HT-29 (cell line): ENCODE measurements at places on chromosomes 3 and 15.

DNA sequence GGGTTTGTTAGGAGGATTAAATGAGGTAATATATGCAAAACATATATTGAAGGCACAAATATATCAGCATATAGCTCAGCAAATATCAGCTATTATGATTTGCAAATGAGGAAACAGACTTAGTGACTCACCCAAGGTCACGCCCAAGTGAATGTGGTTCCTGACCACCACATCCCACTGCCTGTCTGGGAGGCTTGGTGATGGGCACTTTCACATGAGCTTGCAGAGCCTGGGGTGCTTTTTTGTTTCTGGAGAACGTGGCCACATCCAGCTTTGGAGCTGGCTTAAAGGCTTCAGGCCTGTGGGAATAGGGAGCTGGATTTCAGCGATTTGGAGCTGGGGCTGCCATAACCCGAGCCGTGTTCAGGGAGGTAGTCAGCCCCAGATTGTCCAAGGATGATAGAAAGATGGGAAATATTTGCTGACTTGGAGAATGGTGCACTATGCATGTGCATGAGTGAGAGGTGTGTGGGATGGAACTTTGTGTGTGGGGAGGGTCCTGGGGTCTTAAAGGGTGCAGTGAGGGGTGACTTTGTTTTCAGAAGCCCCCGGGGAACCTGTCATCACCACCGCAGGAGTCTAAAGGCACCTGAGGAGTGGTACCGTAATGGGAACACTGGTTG lies 12.0 kb upstream of the FGD5 start:
- DNase-seq, result no peak

GRCh38 chr3:115975353-115975752 lies 352.0 kb downstream of the GAP43 start:
- DNase-seq, result peak; percentile 41

GRCh38 chr3:59733041-59733809 lies 683.4 kb upstream of the CFAP20DC start:
- no peak for DNase-seq

DNA sequence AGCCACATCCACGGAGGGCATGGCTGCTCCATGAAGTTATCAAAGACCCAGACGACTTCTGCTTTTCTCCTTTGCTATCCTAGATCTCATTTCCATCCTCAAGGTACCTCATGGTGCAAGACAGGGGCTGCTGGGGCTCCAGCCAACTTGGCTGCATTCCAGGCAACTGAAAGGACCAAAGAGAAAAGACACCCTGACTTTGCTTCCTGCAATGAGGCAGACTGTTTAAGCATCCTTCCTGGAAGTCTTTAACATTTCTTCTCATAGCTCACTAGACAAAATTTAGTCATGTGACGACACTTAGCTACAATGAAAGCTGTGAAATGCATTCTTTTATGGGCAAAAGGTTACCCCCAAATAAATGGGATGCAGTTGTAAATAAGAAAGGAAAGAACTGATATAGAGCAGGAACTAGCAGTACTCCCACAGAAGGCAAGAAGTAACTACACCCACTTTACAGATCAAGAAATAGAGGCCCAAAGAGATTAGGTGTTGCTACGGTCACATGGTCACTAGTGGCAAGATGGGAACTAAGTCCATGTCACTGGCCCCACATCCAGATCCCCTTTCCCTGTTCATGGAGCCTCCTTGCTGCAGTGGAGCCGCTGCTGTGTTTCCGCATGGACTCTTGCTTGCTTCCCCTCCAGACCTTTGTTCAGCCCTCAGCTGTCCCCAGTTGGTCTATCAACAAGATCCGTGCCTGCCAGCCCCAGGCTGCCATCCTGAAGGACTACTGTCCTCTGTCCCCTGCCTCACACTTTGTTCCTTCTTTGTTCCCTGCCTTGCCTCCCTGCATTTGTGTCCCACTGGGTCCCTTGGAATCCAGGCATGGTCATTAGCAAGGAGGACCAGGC lies 107.0 kb downstream of the XXYLT1 start:
- no peak for DNase-seq

GRCh38 chr3:170701696-170702678 lies 116.1 kb upstream of the SLC7A14 start:
- no peak for DNase-seq

- no peak for DNase-seq
Observed at GRCh38 chr3:112604536-112604935, 36.4 kb downstream of the CCDC80 start.

DNA sequence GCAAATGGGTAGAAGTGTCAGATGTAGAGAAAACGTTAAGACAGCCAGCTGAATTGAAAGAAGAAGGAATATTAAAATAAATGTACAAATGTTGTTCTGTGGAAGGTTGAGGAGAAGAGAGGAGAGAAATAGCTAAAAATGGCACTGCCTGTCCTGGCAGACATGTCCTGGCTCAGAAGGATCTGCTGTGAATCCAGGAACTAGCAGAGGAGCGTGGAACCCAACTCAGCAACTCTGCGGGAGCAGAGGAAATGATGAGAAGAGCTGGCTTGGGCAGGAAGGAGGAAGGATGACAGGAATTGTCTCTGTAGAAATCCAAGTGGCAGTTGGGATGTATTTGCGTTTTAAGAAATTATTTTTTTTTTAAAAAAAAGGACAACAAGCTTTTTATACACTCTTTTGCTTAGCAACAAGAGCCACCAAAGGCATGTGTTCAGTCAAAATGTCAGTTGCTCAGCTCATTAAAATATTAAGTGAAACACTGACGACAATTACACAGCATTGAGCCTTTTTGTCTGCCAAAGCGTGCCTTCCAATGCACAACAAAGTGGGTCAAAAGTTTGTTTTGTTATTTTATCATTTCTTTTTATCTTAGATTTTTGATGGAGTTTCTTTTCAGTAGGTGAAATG lies 16.1 kb downstream of the NANOGP8 start:
- no peak for DNase-seq

GRCh38 chr15:60407415-60407805 lies 9.6 kb upstream of the ANXA2 start:
- no peak for DNase-seq

GRCh38 chr3:55484191-55484689 lies 2.9 kb downstream of the WNT5A start:
- no peak for DNase-seq

- no peak for DNase-seq
Observed at GRCh38 chr15:41870689-41871081, 23.2 kb downstream of the SPTBN5 start.

DNA sequence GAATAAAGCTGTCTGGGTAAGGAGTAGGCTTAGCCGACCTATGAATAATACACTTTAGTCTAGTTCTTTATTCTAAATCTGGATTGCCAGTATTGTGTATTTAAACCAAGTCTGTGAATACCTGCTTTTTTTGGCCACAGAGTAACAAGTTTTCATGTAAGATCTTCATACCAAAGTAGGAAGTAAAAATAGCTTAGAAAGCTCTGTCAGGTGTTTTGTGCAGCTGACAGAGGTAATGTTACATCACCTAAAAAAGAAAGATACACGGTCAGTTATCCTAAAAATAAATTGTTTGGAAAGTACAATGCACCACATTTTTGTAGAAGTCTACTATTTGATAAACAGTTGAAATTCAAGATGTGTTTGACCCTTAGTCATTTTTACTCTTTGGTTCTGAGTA lies 16.5 kb downstream of the CALML4 start:
- no peak for DNase-seq

DNA sequence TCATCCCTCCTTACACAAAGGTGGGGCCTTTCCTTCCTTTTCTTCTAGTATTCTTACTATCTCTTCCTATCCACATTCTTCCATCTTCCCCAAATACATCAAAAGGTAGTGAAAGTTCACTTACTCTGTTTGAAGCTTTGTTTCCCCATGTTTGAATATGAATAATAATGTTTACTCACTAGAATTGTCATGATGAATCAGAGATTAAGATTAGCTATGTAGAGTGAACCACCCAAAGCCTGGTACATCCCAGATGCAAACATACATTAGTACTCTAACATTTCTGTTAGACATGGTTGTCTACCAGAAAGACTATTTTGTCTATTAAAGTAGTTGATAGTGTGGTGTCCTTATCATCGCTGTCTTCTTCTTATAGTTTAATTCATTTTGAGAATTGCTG lies 327.1 kb upstream of the TBC1D5 start:
- peak; percentile 5 for DNase-seq

DNA sequence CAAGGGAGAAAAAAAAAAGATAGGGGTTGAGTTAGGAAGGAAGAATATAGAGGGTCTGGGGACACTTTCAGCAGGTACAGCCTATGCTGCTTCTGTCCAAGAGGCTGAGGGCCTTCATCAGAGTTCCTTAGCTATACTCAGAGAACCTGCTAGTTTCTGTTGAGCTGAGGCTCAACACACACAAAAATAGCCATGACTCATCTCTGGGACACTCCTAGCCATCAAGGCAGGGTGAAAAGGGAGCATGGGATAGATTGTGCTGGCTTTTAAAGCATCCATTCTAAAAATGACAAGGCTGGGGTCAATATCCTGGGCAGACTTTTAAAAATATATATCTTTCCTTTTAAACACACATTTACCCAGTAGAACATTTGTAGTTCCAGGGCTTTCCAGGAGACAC lies 2.8 kb upstream of the RTP2 start:
- DNase-seq, result no peak

DNA sequence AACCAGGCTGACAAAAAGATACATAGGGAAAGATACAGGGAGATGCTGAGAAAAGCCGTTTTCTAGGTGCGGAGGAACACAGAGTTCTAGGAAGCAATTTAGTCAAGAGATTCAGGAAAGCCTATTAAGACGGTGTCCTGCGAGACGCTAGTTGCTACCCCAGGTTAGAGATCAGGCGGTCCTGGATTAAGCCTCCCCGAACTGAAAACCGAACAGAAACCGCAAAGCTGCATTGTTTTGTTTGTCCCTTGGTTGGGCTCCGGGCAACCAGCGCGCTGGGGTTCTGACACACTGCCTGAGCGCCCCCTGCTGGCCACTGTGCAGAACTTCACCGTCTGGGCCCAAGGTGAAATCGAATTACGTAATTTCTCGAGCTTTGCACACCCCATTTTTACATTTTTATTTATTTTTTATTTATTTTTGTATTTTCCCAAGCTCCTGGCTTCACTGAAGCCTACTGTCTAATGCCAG lies 37.3 kb upstream of the NDUFB4 start:
- peak; percentile 98 for DNase-seq

- no peak for DNase-seq
Observed at GRCh38 chr15:39151545-39151944, 429.3 kb upstream of the THBS1 start.

GRCh38 chr15:52738311-52738710 lies 51.8 kb downstream of the ONECUT1 start:
- no peak for DNase-seq

DNA sequence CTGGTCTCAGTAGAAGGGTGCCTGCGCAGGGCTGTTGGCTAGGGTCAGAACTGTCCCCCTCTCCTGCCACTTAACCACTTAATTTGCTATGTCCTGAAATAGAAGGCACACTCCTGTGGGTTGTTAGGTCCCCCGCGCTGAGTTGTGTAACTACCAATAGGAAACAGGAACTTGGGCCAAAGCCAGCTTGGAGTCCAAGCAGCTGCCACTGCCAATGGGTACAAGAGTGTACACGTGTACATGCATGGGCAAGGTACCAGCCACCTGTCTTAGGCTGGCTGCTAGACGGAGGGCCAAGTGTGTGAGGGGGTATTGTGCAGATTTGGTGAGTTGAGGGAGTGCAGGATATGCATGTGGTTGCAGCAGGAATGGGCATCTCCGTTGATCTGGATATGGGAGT lies 29.7 kb upstream of the POLG start:
- DNase-seq, result no peak

DNA sequence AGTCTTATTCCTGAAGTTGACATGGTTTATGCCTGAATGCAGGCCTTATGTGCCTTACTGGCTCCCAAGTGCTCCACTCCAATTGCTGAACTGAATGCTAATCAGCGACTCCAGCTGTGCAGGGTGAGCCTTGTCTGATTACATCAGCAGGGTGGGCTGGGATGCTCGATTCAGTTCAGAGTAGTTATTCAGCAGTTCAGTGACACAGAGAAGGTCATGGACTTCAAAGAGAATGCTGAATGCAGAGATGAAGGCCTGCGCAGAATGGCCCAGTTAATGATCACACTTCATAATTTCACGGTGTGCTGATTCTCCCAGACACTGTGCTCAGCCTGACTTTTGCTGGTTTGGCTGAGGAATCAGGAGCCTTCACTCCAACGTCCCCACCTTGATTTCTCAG lies 63.6 kb downstream of the CLDN1 start:
- no peak for DNase-seq

- no peak for DNase-seq
Observed at GRCh38 chr3:172074586-172074985, 35.2 kb downstream of the FNDC3B start.

GRCh38 chr3:177902876-177903275 lies 633.4 kb upstream of the KCNMB2 start:
- no peak for DNase-seq

DNA sequence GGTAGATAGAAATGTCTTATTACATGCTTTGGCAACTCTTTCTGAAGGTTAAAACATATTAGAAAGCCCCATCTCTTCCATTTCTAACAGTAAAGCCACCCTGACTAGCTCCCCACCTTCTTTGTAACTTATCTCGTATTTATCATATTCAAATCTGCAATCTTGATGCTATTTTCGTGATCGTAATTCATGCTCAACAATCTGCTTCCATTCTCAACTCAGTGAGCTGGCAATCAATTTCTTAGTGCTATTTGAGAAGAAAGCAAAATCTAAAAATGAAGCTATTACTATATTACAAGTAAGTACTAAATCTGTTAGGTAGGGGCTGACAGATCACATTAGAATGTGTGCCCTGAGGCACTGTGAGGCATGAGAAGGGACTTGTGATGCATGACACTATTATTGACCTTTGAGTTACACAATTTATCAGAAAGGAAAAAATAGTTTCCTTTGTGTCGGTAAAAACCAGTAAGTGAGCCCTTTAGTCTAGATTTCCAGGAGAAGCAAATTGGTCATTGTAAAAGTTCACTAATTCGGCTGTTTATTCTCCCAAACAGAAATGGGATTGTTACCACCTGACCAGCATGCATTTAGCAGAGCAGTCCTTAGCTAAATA lies 379.7 kb upstream of the CNTN6 start:
- DNase-seq, result no peak

DNA sequence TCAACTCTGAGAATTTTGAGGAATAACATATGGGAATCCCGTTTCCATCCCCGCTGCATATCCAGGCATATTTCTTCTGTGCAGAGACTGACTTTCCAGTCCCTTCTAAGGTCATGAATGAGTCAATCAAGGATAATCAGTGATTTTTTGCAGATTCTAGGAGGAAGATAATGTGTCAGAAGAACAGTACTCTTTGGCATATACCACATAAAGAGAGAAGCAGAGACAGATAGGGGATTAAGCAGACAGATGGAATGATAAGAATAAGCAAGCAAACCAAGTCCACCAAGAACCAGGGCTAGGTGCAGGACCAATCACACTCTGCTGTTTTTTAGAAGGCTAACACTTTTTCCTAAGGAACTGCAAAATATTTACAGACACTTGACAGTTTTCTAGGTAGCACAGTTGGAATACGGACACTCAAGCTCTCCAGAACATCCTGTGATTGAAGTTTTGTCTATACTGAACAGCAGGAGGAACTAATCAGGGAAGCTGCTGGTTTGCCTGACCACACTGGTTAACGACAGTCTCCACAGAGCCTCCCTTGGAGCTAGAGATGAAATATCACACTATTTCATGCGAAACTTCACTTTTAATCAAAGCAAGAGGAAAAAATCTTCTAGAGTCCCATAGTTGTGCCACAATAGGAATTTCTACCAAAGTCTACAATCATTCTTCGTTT lies 450.0 kb upstream of the KCNMB2 start:
- no peak for DNase-seq
